ENCODE measurements at places on chromosomes 6 and 20.

DNA sequence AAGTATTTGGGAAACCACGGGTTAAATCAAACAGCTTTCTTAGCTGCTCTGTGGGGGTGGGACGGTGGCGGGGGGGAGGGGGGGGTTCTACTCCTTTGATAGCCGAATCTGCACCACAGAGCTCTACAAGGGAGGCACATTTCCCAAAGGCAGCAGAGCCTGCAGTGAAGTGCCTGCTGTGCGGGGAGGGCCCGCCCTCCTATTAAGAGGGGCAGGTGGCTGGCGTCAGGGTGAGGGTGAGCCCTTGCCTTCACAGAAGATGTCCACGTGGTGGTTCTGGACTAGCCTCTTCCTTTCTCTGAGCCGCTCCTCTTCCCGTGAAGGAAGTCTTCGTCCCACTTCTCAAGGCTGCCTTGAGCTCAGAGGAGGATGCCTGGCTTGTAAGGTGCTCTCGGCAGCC is 174.9 kb upstream of the THBS2 start:
- no peak for DNase-seq

- DNase-seq: no peak
These were observed 98.3 kb downstream of the BMP7 start for GRCh38 chr20:57167971-57168701.

- DNase-seq: peak; percentile 42
These were observed 24.5 kb downstream of the ARFGEF2 start for GRCh38 chr20:48945840-48946514.

DNA sequence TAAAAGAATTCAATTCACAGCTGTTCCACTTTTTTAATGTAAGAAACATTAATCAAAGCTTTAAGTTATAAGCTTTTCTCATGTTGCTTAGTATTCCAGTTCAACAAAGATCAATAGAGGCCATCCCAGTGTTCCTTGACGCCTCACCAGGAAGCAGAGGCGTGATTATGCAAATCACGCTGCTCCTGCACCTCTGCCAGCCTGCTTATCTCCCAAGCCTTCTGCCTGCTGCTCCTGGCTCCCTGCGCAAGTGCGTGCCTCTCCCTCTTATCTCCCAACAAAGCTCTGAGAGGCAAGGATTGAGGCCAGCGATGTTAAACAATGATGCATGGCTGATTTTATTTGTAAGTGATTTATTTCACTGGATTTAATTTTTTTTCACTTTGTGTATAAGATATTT is 42.8 kb downstream of the INSM1 start:
- DNase-seq: no peak

- DNase-seq: no peak
These were observed 107.2 kb upstream of the CENPW start for GRCh38 chr6:126232671-126233070.

DNA sequence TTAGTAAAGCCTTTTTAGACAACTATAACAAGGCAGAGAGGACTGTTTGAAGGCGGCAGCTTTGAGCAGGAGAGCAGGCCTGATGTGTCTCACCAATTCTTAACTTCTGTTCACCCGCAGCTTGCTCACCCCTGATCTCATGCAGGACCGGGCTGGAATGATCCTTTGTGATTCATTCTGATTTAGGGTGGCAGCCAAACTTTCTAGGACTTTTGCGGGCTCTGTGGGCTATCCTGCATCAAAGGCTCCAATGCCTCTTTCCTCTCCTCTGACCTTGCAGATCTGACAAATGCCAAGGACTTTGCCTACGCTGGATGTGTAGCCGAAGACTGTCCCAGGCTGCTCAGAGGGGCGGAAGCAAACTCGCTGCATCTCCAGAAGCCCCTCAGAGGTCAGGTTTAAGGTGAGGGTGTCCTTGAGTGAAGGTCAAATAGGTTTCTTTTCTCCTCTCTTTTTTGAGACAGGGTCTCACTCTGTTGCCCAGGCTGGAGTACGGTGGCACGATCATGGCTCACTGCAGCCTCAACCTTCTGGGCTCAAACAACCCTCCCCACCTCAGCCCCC is 72.3 kb downstream of the VEGFA start:
- peak; percentile 83 for DNase-seq

- DNase-seq: no peak
These were observed 103.3 kb upstream of the BACH2 start for GRCh38 chr6:90399970-90400369.

DNA sequence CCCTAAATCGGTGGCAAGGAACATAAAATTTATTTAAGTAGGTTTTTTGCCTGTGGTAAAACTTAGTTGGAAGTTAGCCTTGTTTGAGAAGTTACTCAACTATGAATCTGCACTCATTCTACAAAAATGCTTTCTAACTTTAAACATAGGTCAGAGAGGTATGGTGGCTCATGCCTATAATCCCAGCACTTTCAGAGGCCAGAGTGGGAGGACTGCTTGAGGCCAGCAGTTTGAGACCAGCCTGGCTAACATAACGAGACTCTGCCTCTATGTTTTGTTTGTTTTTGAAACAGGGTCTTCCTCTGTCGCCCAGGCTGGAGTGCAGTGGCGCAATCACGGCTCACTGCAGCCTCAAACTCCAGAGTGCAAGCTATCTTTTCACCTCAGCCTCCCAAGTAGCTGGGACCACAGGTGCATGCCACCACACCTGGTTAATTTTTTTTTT is 16.2 kb downstream of the USP49 start:
- peak; percentile 75 for DNase-seq

DNA sequence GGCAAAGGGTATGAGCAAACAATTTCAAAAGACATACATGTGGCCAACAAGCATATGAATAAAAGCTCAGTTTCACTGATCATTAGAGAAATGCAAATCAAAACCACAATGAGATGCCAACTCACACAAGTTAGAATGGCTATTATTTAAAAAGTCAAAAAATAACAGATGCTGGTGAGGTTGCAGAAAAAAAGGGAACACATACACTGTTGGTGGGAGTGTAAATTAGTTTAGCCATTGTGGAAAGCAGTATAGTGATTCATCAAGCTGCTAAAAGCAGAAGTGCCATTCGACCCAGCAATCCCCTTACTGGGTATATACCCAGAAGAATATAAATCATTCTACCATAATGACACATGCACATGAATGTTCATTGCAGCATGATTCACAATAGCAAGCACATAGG is 6.7 kb upstream of the KHDC1L start:
- peak; percentile 10 for DNase-seq

DNA sequence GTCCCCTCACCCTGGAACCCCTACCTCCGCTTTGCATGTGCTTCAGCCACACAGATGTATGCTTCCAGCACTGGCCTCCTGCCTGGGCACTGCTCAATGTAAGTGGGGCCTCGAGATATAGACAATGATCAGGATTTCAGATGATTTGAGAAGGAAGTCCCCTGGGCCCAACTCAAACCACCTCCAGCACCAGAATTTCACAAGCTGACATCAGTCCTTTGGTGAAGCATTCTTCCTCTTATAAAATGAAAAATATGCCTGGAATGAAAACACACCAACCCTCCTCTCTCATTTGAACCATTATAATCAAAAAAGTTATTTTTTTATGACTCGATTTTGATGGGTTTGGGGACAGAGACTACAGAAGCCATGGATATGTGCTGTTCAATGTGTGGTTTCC is 48.5 kb downstream of the BTBD3 start:
- DNase-seq: no peak

DNA sequence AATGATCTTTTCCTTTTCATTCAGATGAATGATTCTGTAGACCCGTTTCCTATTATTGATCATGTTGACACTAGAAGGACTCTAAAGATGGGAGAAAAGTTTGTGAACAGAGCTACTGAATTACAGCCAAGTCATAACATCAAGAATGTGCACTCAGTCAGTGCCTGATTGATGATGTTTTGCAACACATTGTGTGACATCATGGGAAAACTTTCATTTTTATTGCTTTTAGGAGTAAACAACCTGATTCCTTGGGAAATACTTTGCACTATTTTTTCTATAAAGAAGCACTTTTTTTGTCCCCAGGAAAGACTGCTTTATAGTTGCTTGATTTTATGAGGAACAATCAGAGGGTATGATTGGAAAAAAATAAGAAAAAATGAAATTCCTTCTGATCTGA is 383.8 kb upstream of the JAG1 start:
- no peak for DNase-seq

- peak; percentile 30 for DNase-seq
These were observed 3.1 kb downstream of the LRP11 start for GRCh38 chr6:149860834-149861602.

- DNase-seq: no peak
These were observed 94.7 kb downstream of the YTHDF1 start for GRCh38 chr20:63121246-63121645.

DNA sequence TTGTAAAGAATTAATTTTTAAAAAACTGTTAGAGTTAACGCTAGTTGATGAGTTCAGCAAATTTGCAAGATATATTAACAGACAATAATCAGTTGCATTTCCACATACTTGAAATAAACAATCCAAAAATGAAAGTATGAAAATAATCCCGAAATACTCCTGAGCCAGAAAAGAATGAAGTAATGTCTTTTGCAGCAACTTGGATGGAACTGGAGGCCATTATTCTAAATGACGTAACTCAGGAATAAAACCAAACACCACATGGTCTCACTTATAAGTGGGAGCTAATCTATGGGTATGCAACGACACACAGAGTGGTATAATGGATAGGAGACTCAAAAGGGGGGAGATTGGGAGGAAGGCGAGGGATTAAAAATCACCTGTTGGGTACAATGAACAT is 872.9 kb upstream of the GJE1 start:
- no peak for DNase-seq

GRCh38 chr6:108557494-108558371 is 3.0 kb upstream of the FOXO3 start:
- DNase-seq: peak; percentile 75

GRCh38 chr6:15953152-15953880 is 175.6 kb upstream of the MYLIP start:
- no peak for DNase-seq

- no peak for DNase-seq
These were observed 246.7 kb upstream of the AFDN start for GRCh38 chr6:167579806-167580618.

DNA sequence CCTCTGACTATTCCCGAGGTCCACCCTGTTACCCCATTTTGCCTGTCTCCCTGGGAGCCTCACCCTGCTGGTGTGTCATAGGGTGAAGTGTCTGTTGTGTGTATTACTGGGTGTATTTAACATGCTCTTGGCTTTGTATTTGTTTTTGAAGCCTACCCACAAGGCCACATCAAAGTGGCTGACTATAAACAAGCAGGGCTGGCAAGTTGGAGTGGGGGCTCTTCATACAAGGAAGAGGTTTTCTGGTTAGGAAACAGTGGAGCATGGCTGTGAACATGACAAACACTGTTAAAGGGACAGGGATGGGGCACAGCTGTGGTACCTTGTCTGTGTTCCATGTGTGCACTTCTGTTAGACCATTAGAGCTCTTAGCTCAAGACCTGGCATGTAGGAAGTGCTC is 26.3 kb downstream of the HECA start:
- DNase-seq: no peak

- peak; percentile 63 for DNase-seq
These were observed 2.9 kb downstream of the RXRB start for GRCh38 chr6:33197431-33198048.

GRCh38 chr6:165227644-165228329 is 81.6 kb downstream of the C6orf118 start:
- peak; percentile 78 for DNase-seq

- DNase-seq: no peak
These were observed 53.1 kb upstream of the ZFP64 start for GRCh38 chr20:52244702-52245101.

GRCh38 chr6:154638369-154638768 is 94.8 kb upstream of the SCAF8 start:
- DNase-seq: no peak
